ENCODE measurements at places on chromosomes 13 and 19. TPM values are rescaled to one million over a fixed set of nuclear protein-coding genes. Genes with fewer than 3 reads are reported as not detected.

CGB8 gene
- polyA plus RNA-seq = not detected

DNA sequence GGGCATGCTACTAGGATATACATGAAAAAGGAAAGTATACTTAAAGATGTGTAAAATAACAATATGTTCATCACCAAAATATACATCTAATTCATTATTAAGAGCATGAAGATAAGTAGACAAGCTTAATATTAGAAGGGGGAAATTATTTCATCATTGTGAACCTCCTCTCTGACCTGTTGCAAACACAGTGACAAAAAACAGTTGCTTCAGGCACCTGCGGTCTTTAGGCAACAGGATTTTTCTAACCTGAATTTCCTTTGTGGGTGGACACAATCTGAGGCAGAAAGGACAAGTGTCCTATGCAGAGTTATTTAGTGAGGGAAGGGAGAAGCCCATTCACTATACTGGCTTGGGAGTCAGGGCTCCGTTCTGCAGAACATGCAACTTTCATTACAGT, 6.3 kb downstream of the FREM2 start:
- no peaks in the 10 kb centered on the region for H3K36me3 ChIP-seq
- no peak for DNase-seq
- no peak overlapping the region for H3K27ac ChIP-seq
- H3K4me1 ChIP-seq = no peaks in the 10 kb centered on the region
- H3K27me3 ChIP-seq = no peaks in the 10 kb centered on the region

DNA sequence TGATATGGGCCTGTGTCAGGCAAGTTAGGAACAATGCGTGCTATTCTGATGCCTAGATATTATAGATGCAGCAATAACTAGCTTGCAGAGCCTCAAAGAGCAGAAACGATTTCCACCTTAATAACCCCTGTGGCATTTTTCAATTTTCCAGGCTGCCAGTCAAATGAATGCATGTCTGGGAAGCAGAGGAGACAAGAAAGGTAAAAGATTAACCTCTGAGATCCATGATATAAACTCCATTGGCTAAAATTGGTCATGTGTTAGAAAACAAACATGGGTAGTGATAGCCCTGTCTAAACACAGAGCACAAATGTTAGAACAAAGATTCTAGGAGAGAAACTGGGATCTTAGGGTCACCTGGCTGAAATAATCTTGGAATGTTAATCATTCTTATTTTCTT, 811.1 kb downstream of the DIAPH3 start:
- DNase-seq = no peak
- H3K36me3 ChIP-seq = no peaks in the 10 kb centered on the region
- no peak overlapping the region for H3K27ac ChIP-seq

DNA sequence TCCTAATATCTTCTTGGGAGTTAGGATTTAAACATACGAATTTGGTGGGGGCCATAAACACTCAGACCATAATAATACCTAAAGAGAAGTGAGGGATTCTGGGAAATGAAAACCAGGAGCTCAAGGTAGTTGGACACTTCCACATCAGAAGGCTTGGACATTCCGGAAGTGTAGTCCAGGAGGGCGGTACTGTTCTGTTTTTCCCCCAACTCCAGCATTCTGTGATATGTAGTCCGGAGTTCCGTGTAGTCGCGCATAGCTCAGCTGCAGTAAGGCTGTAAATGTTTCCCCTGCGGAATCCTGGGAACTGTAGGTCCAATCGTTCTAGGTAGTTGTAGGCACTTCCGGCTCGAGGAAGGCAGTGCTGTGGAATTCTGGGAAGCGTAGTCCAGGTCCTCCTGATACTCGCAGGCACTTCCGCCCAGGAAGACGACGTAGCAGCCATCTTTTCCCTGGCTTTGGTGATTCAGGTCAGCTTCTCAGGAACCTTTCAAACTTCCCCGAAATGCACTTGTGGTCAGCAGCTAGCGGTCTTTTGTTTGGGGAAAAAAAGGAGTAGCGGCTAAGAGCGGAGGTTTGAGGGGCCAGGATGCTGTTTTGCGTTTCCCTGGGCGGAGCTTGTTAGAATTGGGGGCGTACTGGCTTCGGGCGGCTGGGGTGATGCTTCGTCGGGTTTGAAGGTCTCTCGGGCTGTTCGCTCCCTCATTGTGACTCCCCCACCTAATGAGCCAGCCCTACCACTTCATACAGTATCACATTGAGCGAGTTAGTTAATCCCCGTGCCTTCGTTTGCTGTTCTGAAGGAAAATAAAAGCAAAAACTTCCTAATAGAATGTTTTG, at the start of gene ZNF226:
Gene ZNF226 (plus strand): TSS at position 428 of the 840 bp plus-strand sequence. CDS start 4,981 bp downstream, outside the sequence.
- H3K36me3 ChIP-seq = peaks cover 9% of the 10 kb centered on the region
- H3K27me3 ChIP-seq = no peaks in the 10 kb centered on the region
- H3K4me1 ChIP-seq = peaks cover 4% of the 10 kb centered on the region
- H3K4me3 ChIP-seq = peak within 1 kb of the TSS; percentile 90

DNA sequence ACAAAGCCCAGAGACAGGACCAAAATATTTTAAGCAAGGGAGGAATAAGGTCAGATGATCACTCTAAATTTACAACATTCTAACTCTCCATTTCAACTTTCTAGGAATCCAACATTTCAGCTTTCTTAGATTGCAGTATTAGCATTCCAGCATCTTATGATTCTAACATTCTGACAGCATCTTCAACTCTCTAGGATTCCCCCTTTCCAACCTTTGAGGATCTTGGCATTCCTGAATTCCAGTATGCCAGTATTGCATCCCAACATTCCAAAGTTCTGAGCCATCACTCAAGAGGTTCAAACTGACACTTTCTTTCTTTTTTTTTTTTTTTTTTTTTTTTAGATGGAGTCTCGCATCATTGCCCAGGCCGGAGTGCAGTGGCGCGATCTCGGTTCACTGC, 13.8 kb downstream of the TGFB1 start:
- peaks cover 7% of the 10 kb centered on the region for H3K4me1 ChIP-seq
- H3K36me3 ChIP-seq = peaks cover 30% of the 10 kb centered on the region
- H3K27me3 ChIP-seq = no peaks in the 10 kb centered on the region
- no peak overlapping the region for H3K27ac ChIP-seq
- no peak for DNase-seq

ATP4A gene
- polyA plus RNA-seq = 0.13 TPM

DNA sequence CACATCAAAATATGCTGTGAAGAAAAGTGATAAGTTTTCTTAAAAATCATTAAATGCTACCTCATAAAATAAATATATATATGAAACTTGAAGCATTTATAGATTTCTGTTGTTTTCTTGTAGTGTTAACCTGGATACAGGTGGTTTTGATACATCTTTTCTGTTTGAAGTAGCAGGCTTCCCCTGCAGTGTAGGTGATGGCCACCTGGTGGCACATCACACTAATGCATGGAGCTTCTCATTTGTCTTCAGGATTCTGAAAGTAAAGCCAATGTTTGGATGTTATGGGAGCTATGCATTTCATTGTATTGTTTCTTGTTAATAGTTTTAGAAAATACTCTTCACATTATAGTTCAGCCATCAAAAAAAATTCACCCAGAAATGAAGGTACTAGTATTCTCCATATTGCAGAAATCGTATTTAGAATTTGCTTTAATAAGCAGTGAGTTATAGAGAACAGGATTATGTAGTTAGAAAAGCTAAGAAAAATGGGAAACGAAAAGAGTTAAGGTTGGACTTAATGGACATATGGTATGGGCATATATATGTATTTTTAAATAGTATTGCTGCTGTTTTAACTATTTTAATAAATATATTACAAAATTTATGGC, 18.7 kb downstream of the GPR180 start:
- no peak for DNase-seq
- no peak overlapping the region for H3K27ac ChIP-seq
- H3K4me3 ChIP-seq = no peak overlapping the region
- H3K36me3 ChIP-seq = peaks cover 28% of the 10 kb centered on the region
- H3K4me1 ChIP-seq = no peaks in the 10 kb centered on the region

DNA sequence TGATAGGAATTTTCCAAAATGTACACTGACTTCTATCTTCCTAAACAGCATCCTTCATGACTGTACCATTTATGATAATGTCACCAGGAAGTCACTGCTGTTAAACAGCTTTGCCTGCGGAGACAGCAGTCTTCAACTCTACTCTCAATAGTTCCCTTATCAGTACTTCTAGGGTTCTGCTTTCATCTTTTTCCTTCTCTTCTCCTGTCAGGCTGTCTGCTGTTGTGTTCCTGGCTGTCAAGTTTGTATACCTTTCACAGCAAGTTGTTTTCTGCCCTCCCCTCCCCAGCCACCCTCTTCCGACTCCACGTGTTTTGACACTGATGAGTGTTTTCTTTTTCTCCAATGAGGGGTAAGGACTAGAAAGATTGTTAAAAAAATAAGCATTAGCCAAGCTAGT, 2.2 kb downstream of the UPF3A start:
- no peak for DNase-seq
- no peaks in the 10 kb centered on the region for H3K27me3 ChIP-seq
- peaks cover 6% of the 10 kb centered on the region for H3K4me1 ChIP-seq
- peak overlapping the region; percentile 39 for H3K4me3 ChIP-seq

DNA sequence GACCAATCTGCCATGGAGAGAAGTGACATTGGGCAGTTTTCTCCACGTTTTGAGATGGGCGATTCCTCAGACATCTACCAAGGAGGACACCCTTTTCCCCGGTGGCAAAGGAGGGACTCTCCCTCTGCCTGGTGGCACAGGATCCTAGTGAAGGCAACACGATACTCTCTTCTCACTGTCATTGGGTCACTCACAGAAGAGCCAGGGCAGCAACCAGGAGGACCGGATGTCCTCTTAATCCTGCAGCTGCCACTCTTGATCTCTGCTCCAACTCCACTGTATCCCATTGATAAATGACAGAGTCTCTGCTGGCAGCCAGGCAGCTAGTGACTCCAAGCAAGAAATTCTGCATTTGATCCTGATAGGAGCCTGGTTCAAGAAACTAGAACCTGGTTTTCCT, 42.2 kb downstream of the COL4A2 start:
- no peaks in the 10 kb centered on the region for H3K27me3 ChIP-seq
- DNase-seq = no peak
- no peak overlapping the region for H3K27ac ChIP-seq
- H3K4me3 ChIP-seq = no peak overlapping the region
- H3K4me1 ChIP-seq = no peaks in the 10 kb centered on the region
- no peaks in the 10 kb centered on the region for H3K36me3 ChIP-seq

GRCh38 chr13:30308548-30308947, 1.2 kb upstream of the KATNAL1 start:
- H3K27ac ChIP-seq = no peak overlapping the region
- no peak for DNase-seq
- no peaks in the 10 kb centered on the region for H3K27me3 ChIP-seq
- H3K4me3 ChIP-seq = no peak overlapping the region
- H3K4me1 ChIP-seq = peaks cover 19% of the 10 kb centered on the region
- no peaks in the 10 kb centered on the region for H3K36me3 ChIP-seq

AP2S1 gene
- polyA plus RNA-seq = 239 TPM

CD177 gene
- polyA plus RNA-seq = not detected

- H3K4me1 ChIP-seq = peaks cover 14% of the 10 kb centered on the region
- no peaks in the 10 kb centered on the region for H3K36me3 ChIP-seq
- no peaks in the 10 kb centered on the region for H3K27me3 ChIP-seq
- H3K27ac ChIP-seq = no peak overlapping the region
- no peak overlapping the region for H3K4me3 ChIP-seq
- DNase-seq = no peak
Observed at GRCh38 chr19:18948075-18948975, 7.3 kb upstream of the HOMER3 start.

DNA sequence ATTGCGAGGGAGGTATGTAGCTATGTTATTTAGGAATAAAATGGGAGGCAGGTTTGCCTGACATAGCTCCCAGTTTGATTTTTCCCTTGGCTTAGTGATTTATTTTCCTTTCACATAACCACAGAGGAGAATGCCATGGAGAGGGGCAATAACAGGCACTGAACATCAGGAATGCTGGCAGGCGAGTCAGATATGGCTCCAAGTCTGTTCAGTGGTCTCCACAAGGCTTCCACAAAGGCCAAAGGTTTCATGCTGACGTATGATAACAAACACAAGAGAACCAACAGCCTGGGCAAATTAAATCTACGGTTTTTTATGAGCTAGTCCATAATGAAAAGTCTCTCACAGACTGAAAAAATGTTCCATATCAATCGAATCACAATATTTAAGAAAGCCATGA, 66.7 kb downstream of the SUCLA2 start:
- H3K27ac ChIP-seq = no peak overlapping the region
- no peak overlapping the region for H3K4me3 ChIP-seq
- H3K36me3 ChIP-seq = no peaks in the 10 kb centered on the region
- no peak for DNase-seq
- no peaks in the 10 kb centered on the region for H3K27me3 ChIP-seq

GPR4 gene
- not detected for polyA plus RNA-seq

DNA sequence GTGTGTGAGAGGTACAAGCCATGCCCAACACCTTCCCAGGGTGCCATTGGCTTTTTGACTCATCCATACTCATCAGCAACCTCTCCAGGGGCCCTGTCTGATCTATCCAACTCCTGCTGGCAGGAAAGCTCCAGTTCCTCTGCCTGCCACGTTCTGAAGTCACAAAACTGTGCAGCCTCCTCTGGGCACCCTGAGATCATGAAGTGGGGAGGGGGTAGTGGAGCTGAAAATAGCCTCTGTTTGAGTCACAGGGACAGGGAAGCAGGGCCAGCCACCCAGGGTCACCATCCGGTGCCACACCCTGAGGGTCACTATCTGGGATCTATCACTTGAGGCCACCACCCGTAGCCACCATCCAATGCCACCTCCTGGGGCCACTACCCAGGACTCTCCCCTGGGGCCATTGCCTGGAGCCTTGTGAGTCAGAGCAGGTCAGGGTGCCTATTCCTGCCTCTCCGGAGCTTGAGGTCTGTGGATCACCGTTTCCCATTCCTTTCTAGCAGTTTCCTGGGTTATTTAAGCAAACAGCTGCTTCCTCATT, 172.1 kb downstream of the NUFIP1 start:
- H3K4me3 ChIP-seq = no peak overlapping the region
- no peaks in the 10 kb centered on the region for H3K27me3 ChIP-seq
- H3K27ac ChIP-seq = no peak overlapping the region
- H3K36me3 ChIP-seq = no peaks in the 10 kb centered on the region

CERS1 gene
- polyA plus RNA-seq = not detected

ZNF90 gene
- 0.21 TPM for polyA plus RNA-seq

CEACAM4 gene
- polyA plus RNA-seq = not detected

LMTK3 gene
- polyA plus RNA-seq = 0.03 TPM

DNA sequence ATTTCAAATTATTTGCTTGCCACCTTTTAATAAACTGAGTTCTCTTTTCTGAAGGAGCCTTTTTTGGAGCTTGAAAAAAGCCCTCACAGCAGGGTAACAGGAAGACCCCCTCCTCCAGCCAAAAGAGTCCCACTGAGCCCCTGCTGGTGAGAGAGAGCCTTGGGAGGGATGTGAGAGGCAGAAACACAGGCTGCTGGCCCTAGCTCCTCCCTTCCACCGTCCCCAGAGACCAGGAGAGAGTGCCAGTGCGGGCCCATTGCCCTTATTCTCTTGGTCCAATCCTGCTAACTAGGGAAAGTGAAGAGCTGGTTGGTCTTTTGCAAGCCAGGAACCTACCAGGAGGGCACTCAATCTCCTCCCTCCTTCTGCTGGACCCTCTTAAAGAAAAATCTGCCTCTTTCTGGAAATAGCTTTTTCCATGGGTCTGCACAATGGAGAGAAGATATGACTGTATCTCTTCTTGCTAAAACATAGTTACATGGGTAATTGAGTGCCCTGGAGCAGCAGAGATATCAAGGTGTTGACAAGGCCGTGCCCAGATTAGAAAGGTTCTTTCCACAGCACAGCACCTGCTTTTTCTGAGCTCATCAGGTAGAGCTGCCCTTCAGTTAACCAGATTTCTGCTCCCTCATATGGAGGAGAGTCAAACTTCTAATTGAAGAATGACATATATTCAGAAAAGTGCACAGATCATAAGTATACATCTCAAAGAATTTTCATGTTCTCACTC, 113.9 kb downstream of the LRCH1 start:
- H3K4me3 ChIP-seq = 0 out of 2 replicates have a peak overlapping the region, but pooled peaks have one; percentile 41
- no peak for DNase-seq
- no peaks in the 10 kb centered on the region for H3K27me3 ChIP-seq
- H3K4me1 ChIP-seq = peaks cover 42% of the 10 kb centered on the region
